Right lobe of liver (tissue), 6 donors: ENCODE measurements at places on chromosomes 12 and 14. TPM values are rescaled to one million over a fixed set of nuclear protein-coding genes. Genes with fewer than 3 reads are reported as not detected.

Gene AVPR1A
- 57.3 TPM for total RNA-seq

Gene RAD51AP1
- total RNA-seq, result 0.81 TPM

Gene COX8C
- total RNA-seq, result not detected

Gene TAS2R13
- 0.51 TPM for total RNA-seq

Gene CAPS2
- total RNA-seq, result 2.5 TPM

Gene ASB2
- total RNA-seq, result 0.31 TPM

Gene ESRRB
- total RNA-seq, result 0.16 TPM

Gene RPL10L
- not detected for total RNA-seq

Gene EFS
- 0.37 TPM for total RNA-seq

Gene HCAR2
- total RNA-seq, result 0.51 TPM

Gene CLEC7A
- total RNA-seq, result 4.4 TPM
